Esophagus muscularis mucosa (tissue), 4 donors: ENCODE measurements at places on chromosomes 3 and 15. TPM values are rescaled to one million over a fixed set of nuclear protein-coding genes. Genes with fewer than 3 reads are reported as not detected.
A peak's percentile ranks its signal among the peaks of the same experiment; 100 is the strongest.

The DUOXA2 gene
- 0.52 TPM for total RNA-seq

The KIF15 gene
- 0.42 TPM for total RNA-seq

DNA sequence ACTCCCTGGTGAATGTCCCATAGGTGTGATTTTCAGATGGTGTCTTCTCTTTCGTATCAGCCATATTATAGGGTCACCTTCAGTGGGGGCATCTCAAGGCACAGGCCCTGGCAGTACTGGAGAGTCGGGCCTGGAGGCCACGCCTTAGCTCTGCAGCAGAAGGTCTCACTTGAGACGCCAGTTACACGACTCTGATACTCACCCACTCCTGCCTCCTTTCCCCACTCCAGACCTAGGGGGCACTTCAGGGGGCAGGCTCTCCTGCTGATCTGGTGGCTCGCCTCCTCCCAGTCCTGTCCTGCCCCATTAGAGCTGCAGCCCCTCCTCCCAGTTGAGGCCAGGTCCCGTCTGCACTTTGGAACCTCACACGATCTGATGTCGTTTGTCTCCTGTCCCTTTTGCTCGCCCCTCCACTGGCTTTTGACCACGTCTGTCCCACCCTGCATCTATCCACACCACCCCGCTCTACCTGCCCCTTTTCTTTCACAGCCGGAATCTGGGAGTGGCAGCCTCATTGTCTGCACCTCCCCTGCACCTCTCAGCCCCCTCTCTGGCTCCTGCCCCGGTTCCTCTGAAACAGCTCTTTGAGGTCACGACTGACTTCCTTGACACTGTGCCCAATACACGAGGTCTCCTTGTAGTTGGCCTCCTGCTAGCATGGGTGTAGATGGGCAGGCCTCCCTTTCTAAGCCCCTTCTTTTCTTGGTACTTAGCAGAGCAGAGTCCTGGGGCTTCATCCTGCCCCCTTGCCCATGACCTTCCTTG lies 181.9 kb downstream of the NSMCE3 start:
- DNase-seq, result no peak
- H3K36me3 ChIP-seq, result no peaks in the 10 kb centered on the region
- no peak overlapping the region for H3K4me3 ChIP-seq
- H3K4me1 ChIP-seq, result no peaks in the 10 kb centered on the region
- no peaks in the 10 kb centered on the region for H3K27me3 ChIP-seq
- no peak overlapping the region for H3K27ac ChIP-seq

The BNC1 gene
- 0.83 TPM for total RNA-seq

DNA sequence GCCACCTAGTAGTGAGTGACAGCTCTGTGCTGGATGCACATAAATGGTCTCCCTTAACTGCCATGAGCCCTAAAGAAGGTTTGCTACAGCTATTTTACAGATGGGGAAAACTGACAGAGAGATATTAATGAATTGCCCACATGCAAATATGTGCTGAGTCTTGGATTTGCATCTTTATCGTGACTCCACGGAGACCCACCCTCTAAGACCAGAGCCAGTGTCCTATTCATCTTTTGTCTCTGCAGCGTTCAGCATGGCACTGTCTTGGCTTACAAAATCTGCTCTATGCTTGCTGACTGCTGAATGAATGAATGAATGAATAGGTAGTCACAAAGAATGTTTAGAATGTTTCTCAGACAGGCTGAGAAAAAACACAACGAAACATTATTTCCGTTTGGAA lies 48.3 kb downstream of the BTD start:
- H3K27ac ChIP-seq, result no peak overlapping the region
- no peak overlapping the region for H3K4me3 ChIP-seq
- DNase-seq, result no peak
- H3K27me3 ChIP-seq, result no peaks in the 10 kb centered on the region
- peaks cover 51% of the 10 kb centered on the region for H3K4me1 ChIP-seq

The ABHD17C gene
- total RNA-seq, result 3.3 TPM

GRCh38 chr15:33021806-33022389 lies 172.6 kb downstream of the FMN1 start:
- H3K27ac ChIP-seq, result no peak overlapping the region
- peaks cover 10% of the 10 kb centered on the region for H3K4me1 ChIP-seq
- no peak for DNase-seq
- H3K27me3 ChIP-seq, result no peaks in the 10 kb centered on the region
- no peaks in the 10 kb centered on the region for H3K36me3 ChIP-seq

- H3K4me1 ChIP-seq, result peaks cover 65% of the 10 kb centered on the region
- H3K27me3 ChIP-seq, result no peaks in the 10 kb centered on the region
- no peak for DNase-seq
Measured at GRCh38 chr3:172260381-172260780, 187.9 kb downstream of the GHSR start.

DNA sequence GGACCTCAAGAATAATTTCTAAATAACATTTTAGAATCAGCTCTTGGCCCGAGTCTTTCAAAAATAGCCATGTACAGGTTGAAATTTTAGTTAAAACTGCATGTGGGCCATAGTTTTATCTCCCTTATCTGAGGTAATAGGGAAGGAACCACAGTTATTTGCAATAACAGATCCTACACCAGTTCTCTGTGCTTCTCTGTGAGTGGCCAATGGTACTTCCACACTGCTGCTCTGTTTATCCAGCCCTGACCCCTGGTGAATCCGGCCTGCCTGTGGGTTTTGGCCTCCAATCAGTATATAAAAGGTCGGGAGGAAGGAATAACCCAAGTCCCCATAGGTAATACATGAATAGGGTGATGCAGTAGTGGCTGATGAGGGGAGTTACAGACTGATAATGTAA lies 48.0 kb upstream of the TNIK start:
- H3K4me1 ChIP-seq, result peaks cover 7% of the 10 kb centered on the region
- no peak overlapping the region for H3K27ac ChIP-seq
- no peaks in the 10 kb centered on the region for H3K27me3 ChIP-seq
- H3K36me3 ChIP-seq, result no peaks in the 10 kb centered on the region
- no peak for DNase-seq

DNA sequence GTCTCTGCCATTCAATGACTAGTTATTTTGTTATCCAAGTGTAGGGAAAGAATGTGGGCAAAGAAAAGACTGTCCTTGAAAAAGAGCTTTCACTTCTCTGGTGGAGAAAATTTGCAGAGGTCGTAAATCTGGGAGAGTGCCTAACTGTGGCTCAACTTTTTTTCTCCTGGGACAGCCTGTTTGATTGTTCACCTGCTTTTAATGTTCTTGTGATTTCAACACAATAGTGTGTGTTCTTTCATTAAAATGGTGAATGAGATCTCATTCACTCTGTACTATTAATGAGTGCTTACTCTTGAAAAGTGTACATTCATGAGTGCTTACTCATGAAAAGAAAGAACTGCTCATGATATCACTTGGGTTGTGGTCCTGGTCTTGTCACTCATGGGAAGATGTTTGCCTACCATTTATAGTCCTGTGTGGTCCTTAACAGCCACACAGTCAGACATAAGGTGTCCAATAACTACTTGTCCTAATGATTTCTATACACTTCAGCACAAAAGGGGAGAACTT lies 567.3 kb downstream of the GRM7 start:
- H3K27ac ChIP-seq, result no peak overlapping the region
- no peaks in the 10 kb centered on the region for H3K27me3 ChIP-seq
- no peak overlapping the region for H3K4me3 ChIP-seq
- no peak for DNase-seq

The LRRC34 gene
- total RNA-seq, result 2.1 TPM

GRCh38 chr3:60720736-60721135 lies 530.5 kb downstream of the FHIT start:
- no peak overlapping the region for H3K27ac ChIP-seq
- H3K27me3 ChIP-seq, result no peaks in the 10 kb centered on the region
- no peaks in the 10 kb centered on the region for H3K4me1 ChIP-seq
- no peak for DNase-seq
- no peaks in the 10 kb centered on the region for H3K36me3 ChIP-seq
- H3K4me3 ChIP-seq, result no peak overlapping the region

GRCh38 chr15:66703540-66703941 lies 1.5 kb downstream of the SMAD6 start:
- peak overlapping the region; percentile 84 for H3K27ac ChIP-seq
- no peaks in the 10 kb centered on the region for H3K27me3 ChIP-seq
- peaks cover 10% of the 10 kb centered on the region for H3K36me3 ChIP-seq
- H3K4me1 ChIP-seq, result peaks cover 62% of the 10 kb centered on the region

DNA sequence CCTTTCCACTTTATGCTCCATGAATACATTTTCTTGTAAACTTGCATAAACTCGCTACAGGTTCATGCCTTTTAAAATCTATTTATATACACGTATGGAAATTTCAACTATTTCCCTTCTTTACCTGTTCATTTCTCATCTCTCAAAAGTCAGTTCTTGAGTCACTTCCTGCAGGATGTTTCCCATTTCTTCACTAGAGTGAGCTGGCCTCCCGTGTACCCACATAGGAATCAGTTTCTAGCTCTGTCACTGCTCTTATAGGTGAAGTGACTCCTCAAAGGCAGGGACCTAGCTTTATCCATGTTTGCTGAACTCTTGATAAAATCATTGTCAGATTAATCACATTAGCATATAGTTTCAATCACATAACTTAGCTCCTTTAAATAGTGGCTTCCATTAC lies 259.7 kb downstream of the EPHA3 start:
- H3K4me1 ChIP-seq, result peaks cover under 1% of the 10 kb centered on the region
- H3K4me3 ChIP-seq, result no peak overlapping the region
- no peak overlapping the region for H3K27ac ChIP-seq
- DNase-seq, result no peak
- H3K36me3 ChIP-seq, result no peaks in the 10 kb centered on the region

The KCNMB3 gene
- total RNA-seq, result 2.5 TPM

- H3K36me3 ChIP-seq, result no peaks in the 10 kb centered on the region
- peak overlapping the region; percentile 30 for H3K27ac ChIP-seq
- no peak for DNase-seq
- H3K4me1 ChIP-seq, result peaks cover 5% of the 10 kb centered on the region
Measured at GRCh38 chr15:80246425-80246894, 5.6 kb downstream of the CTXND1 start.

DNA sequence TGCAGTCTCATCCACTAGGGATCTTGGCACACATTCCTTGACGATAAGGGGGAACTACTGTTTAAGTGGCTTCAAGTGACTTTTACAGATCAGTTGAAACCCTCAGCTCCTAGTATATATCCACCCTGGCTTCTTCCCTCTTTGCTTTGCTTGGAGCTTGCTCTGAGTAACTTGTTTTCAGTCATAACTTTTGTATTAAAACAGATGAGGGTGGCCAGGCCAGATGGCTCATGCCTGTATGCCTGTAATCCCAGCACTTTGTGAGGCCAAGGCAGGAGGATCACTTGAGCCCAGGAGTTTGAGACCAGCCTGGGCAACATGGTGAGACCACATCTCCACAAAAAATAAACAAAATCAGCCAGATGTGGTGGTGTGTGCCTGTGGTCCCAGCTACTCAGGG lies 42.4 kb downstream of the EOMES start:
- no peaks in the 10 kb centered on the region for H3K27me3 ChIP-seq
- H3K4me1 ChIP-seq, result peaks cover 26% of the 10 kb centered on the region
- H3K36me3 ChIP-seq, result no peaks in the 10 kb centered on the region
- H3K4me3 ChIP-seq, result no peak overlapping the region
- no peak for DNase-seq
